ENCODE measurements at places on chromosomes 12 and 14. TPM values are rescaled to one million over a fixed set of nuclear protein-coding genes. Genes with fewer than 3 reads are reported as not detected.

IL31 gene
- not detected for total RNA-seq

DNA sequence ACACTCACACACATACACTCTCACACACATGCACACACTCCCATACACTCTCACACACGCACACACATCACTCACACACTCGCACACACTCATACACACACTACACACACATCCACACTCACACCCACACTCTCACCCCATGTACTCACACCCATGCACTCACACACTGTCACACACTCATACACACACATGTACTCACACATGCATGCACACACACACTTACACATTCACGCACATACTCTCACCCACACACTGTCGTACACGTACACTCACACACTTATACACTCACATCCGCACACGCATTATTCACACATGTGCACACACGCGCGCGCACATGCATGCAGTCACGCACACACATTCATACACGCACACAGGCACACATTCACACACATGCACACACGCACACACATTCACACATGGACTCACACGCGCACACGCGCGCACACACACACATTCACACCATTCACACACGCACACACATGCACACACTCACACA, 3.9 kb upstream of the GPR162 start:
- no peak for DNase-seq

GRCh38 chr14:31582836-31583452, 21.7 kb downstream of the NUBPL start:
- DNase-seq = no peak

DNA sequence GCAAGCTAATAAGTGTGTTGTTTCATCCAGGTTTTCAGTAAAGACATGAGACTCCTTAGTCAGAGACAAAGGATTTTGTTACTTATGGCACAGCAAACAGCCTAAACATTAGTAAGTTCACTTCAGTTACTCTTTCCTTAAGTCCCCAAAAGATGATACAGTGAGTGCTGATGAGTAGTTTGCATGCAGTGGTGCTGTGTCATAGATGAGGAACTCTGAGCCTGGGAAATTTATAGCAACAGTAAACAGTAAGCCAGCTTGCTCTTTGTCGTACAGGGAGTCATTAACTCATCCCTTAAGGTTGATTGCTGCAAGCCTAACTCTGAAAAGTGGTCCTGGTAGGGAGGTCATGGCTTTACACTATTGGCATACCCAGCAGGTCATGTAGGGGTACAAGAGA, 208.6 kb upstream of the OR4E1 start:
- no peak for DNase-seq

C12orf54 gene
- not detected for total RNA-seq

DNA sequence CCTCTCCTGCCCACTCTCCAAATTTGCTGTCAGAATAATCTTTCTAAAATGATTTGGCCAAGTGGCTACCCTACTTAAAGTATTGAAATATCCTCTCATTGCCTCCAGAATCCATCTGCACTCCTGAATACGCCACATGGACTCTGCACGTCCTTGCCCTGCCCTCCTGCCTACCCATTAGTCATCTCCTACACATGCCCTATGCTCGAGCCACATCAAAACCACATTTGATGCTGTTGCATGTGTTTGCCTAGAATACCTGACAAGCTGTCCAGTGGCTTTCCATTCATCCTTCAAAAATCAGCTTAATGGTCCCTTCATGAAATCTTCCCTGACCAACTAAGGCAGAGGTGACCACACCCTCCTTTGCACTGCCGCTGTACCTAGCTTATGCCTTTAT, 17.0 kb downstream of the VCPKMT start:
- DNase-seq = no peak

DNA sequence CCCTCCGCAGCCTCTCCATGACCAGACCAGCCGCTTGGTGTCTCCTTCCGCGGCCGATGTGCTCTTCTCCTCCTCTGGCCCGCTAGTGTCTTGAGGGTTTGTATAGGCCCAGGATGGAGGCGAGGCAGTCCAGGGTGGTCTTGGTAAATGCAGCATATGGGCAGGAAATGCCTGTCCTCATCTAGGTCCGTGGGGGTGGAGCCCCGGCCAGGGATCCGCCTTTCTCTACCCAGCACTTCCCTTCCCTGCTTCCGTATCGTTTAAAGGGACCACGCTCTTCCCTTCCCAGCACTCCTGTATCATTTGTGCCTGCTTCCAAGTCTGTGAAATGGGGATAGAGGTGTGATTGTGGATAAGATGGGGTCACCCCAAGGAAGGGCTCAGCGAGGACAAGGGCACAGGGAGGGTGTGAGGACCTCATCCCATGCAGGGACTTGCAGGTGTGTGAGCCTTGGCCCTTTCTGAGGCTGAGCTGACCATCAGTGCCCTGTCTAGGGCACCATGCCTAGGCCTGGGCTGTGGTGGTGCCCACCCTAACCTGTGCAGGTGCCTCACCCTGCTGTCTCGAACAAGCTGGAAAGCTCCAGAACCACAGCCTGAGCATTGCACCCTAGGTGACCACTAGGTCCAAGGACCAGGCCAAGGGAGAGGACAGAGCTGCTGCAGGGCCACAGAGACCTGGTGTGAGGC, 326.8 kb upstream of the RTL1 start:
- no peak for DNase-seq

- no peak for DNase-seq
Measured at GRCh38 chr12:131375972-131376345, 334.9 kb upstream of the SFSWAP start.

GRCh38 chr14:93319958-93320357, 12.9 kb downstream of the BTBD7 start:
- no peak for DNase-seq

Data from activated CD4-positive, alpha-beta T cell treated with anti-CD3 and anti-CD28 coated beads, Interleukin-2, amount 10 ng/mL, durations not matched to agents 7 days and 5 days (primary cell).